ENCODE measurements at places on chromosomes 2 and 18.
A peak's percentile ranks its signal among the peaks of the same experiment; 100 is the strongest.

DNA sequence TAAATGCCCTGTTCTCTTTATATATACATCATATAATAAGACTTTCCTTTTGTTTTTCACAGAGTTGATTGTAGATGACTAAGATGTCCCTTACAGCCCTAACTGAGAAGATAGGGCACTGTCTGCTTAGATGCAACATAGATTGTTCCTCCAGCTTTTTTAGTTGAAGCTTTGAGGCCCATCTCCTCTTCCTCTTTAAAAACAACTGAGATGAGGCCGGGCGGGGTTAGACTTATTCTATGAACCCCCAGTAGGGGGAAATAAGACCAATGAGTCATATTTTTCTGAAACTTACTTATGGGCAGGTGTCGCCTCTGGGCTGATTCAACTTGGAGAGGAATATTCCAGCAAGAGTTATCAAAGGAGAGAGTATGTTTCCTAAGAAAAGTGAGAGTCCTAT is 84.6 kb downstream of the FBXO15 start:
- no peak for DNase-seq

DNA sequence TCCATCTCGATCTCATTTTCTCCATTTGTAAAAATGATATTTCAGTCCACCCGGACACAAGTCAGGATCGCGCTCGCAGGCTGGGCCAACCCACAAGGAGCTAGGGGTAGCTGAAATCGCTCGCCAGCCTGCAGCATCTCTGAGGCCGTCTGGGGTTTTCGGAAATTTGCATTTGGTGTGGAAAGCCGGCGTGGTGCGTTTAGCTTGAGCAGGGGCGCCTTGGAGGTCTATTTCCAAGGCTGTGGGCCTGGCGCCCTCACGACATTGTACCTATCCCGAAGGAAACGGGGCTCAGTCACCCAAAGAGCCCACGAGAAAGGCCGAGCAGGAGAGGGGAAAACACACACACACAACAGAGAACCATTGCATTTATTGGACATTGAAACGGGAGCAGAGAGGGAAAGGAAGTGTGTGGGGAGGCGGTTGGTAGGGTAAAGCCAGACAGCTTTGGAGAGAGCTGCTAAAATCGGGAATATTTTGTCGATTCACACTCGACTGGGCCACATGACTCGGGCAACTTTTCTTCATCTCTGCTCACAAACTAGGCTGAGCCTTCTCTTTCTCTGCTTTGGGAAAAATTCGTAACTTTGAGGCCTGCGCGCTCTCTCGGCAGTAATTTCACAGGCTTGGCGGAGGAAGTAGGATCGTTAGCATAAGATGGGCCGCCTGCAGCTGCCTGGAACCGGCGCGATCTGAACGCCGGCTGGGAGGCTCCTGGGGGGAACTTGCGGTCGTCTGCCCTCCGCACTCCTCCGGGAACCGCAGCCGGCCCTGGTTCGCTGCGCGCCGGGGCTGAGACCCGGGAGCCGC is 1.1 kb upstream of the HOXD8 start:
- peak; percentile 75 for DNase-seq

- DNase-seq = peak; percentile 50
Measured at GRCh38 chr2:99066075-99066958, 75.2 kb upstream of the C2orf15 start.

DNA sequence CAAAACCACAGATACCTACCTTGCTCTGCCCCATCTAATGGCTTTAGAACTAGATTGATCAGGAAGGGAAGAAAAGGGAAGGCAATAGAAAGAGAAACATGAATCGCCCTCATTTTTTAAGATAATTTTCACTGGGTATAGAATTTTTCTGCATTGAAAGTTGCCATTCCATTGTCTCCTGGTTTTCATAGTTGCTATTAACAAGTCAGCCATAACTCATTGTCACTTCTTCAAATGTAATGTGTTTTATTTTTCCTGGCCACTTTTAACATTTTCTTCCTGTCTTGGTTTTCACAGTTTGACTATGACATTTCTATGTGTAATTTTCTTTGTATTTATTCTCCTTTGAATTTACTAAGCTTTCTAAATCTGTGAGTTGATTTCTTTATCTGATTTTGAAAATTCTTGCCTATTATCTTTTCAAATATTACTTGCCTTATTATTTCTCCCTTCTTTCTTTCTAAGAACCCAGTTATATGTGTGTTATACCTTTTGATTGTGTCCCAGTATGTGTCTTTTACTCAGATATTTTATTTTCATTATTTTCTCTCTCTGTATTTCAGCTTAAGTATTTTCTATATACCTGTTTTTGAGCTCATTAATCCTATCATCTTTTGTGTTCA is 85.5 kb upstream of the GLI2 start:
- no peak for DNase-seq

- DNase-seq = peak; percentile 78
Measured at GRCh38 chr2:72137498-72138010, 10.1 kb downstream of the CYP26B1 start.

DNA sequence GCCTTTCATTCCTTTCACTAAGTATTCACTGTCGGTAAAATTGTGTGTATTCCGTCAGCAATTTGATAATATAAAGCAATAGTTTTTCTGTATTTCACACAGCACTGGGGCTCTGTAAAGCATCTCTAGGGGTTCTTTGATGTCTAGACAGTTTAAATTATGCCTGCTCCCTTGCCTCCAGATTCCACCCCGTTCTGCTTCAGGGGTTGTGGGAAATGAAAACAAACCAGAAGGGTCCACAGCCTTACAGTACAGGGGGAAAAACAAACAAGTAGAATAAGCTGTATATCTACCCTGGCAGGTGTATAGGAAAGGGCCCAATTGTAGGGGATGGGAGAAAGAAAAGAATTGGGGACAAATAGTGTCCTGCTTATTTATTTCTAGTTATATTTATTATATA is 63.1 kb downstream of the ASXL3 start:
- peak; percentile 32 for DNase-seq

Measured in eye (tissue), 1 donor.